ENCODE measurements at places on chromosomes 3 and 15. TPM values are rescaled to one million over a fixed set of nuclear protein-coding genes. Genes with fewer than 3 reads are reported as not detected.

The SCN11A gene
- 0.07 TPM for total RNA-seq

The DUOXA2 gene
- not detected for total RNA-seq

The MORC1 gene
- total RNA-seq, result not detected

The CCR5 gene
- total RNA-seq, result 1.1 TPM

The SH3GL3 gene
- not detected for total RNA-seq

The CAPN7 gene
- total RNA-seq, result 21.2 TPM

The UBA3 gene
- total RNA-seq, result 63.5 TPM

The TMPRSS7 gene
- total RNA-seq, result not detected

The POU1F1 gene
- not detected for total RNA-seq

The ZNF80 gene
- not detected for total RNA-seq

Data from right atrium auricular region (tissue), 2 donors.